ENCODE measurements at places on chromosomes 11 and 22.
A peak's percentile ranks its signal among the peaks of the same experiment; 100 is the strongest.

DNA sequence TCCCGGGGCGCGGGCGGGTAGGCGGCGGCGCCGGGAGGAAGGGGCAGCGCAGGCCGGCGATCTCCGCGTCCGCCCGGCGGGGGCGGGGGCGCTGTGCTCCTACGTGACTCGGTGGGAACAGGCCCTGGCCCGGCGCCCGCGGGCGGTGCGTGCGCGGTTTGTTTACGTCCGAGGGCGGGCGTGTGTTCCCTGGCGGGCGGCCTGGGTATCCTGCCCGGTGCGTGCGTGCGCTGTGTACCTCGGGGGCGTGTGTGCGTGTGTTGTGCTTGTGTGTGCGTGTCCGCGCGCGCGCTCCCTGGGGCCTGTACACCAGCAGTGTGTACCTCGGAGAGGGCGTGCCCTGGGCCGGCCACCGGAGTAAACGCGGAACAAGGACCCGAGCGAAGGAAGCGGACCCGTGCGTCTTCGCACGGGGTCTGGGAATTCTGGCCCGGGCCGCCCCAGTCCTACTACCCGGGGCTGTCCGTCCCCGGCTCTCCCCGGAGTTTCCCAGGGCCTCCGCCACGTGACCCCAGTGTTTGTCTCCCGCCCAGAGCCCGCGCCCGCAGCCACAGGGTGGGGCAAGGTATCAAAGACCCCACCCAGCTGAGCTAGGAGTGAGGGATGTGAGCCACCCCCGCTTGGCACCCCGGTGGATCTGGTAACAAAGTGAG is 769 bp downstream of the MAFF start:
- DNase-seq = peak; percentile 49

GRCh38 chr22:27420817-27421361 is 380.7 kb downstream of the MN1 start:
- no peak for DNase-seq

- no peak for DNase-seq
Measured at GRCh38 chr22:49527611-49528419, 299.9 kb downstream of the BRD1 start.

DNA sequence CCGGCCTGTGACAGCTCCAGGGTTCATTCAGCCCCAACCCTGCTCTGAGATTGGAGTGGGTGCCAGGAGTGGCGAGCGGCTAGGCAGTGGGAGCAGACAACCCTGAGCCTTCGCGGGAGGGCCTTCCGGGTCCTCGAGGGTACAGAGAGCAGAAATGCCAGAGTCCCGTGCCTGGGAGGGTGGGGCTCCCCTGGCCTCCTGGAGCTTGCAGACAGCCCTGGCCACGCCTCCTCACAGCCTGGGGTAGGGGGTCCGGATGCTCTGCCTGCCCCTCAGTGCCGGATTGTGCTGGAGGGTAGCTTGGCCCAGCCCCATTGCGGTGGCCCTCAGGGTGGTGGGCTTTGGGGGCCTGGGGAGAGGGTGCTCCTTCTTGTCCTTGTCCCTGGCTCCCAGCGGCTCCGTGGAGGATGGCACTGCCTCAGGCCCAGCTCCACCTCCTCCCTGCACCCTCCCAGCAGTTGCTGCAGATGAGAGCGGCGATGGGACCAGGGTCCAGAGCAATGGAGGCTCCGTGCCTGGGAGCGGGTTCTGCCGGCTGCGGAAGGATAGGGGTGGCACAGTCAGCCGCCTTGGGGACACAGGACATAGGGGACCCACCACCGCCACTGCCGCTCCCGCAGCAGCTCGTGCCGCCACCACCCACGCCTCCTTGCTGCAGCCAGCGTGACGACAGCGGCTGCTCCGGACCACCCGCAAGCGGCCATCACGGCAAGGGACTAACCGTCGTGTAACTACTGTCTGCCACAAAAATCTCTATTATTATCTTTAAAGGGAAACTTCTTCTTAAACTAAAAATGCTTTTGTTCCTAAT is 34.9 kb upstream of the OR10G7 start:
- no peak for DNase-seq

GRCh38 chr11:125257751-125258150 is 93.2 kb downstream of the PKNOX2 start:
- no peak for DNase-seq

- no peak for DNase-seq
Measured at GRCh38 chr11:117600234-117600783, 196.7 kb downstream of the DSCAML1 start.

DNA sequence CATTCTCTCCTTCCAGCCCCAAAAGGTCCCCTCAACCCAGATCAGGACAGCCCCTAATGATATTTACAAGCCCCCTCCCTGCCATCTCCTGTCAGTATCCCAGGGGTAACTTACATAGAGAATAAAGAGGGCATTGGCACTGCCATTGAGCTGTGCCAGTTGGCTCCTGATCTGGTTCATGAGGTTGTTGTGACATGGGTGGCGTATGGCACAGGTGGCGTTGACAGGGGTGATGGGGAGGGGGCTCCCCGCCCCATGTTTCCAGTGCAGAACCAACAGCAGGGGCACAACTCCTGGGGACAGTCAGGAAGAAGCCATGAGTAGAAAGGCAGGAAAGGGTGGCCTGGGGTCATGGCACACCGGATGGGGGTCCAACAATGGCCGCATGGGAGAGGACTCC is 1.9 kb downstream of the LIF start:
- DNase-seq = no peak

- no peak for DNase-seq
Measured at GRCh38 chr11:128179512-128179911, 407.8 kb downstream of the ETS1 start.

DNA sequence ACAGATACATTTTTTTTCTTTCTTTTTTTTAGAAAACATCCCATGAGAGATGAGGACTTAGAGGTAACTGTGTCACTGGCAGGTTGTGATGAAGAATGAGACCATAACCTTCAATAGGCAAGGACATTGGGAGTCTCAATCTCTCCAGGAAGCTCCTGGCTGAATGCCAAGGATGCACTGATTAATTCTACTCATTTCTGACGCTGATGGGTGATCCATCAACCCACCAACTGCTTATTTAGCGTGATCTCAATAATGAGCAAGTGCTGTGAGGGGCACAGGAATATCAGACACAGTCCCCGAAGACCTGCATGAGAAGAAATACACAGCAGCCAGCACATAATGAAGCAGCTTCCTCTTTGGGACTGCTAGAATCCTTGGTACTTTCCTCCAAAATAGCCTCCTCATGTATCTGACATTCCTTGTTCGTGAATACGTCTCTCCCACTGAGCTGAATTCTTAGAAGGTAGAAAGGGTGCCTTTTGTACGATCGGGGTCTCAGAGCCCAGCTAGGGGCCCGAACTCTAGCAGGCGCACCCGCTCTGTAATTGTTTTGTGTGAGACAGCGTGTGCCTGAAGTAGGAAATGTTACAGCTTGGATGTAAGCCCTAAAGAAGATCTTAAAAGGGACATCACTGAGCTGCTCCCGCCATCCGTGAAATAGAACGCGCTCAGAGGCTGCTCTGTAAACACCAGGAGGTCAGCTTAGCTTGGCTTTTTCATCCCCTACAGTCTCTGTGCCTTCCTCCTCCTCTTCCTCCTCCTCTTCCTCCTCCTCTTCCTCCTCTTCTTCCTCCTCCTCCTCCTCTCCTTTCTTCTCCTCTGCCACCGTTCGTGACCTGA is 7.2 kb downstream of the CLMP start:
- no peak for DNase-seq

- DNase-seq = no peak
Measured at GRCh38 chr11:86473991-86474833, 99.5 kb downstream of the CCDC81 start.

- DNase-seq = no peak
Measured at GRCh38 chr11:6616596-6617250, 2.5 kb downstream of the TPP1 start.

DNA sequence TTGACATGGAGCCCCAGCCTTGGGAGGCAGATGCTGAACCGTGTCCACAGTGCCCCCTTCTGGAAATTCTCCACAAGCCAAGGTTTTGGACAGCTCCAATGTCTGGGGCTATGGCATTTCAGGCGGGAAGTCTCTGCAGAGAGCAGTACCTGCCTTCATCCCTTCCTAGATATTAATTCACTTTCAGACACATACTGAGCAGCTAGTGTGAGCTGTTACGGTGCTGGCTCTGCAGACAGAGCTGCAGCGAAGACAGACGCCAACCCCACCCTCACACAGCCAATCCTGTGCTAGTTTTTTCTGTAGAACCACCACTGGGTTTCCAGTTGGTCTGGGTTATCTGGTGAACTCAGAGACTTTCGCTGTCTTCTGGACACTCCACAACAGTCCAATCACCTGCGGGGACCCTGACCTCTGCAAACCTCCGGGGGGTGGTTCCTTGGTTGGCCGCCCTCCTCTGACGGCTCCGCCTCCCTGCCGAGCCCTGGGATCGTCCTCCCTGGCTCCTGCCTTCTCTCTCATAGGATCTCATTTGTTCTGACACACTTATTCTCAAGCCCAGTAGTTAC is 9.1 kb downstream of the LMF2 start:
- DNase-seq = peak; percentile 39

GRCh38 chr11:18723991-18724390 is 2.0 kb downstream of the IGSF22 start:
- DNase-seq = no peak

- DNase-seq = no peak
Measured at GRCh38 chr11:15692739-15693138, 578.0 kb downstream of the INSC start.

- no peak for DNase-seq
Measured at GRCh38 chr11:60750911-60751310, 5.8 kb upstream of the MS4A15 start.

GRCh38 chr11:68202165-68202564 is 10.9 kb downstream of the KMT5B start:
- DNase-seq = no peak

GRCh38 chr22:46561435-46561905 is 24.1 kb upstream of the CELSR1 start:
- no peak for DNase-seq

DNA sequence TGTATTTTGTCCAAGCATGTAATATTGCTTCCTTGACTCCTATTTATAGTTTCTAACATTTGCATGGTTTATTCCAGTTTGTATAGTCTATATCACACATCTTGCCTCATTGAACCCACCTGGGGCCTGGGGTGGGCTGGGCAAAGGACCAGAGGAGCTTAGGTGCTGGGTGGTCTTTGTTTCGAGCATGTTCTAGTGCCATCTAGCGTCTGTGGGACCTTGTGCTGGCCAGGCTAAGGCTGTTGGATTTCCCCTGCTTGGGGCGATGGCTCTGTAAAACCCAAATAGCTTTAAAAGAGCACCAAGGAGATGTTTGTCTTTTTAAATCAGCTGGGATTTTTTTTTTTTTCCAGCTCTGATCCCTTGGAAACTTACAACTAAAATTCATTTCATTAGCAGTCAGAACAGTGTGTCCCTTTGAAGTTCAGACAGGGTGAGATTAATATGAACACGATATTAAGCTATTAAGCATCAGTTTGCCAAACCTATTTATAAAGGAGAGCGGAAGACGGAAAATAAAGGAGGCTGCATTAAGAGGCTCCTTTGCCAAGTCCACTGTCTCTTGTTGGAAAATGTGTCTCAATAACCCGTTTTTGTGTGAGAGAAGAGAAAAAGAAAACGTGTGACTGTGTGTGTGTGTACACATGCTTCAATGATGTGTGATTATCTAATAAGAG is 157.4 kb downstream of the COMMD9 start:
- no peak for DNase-seq

GRCh38 chr22:25623851-25624250 is 59.4 kb downstream of the GRK3 start:
- DNase-seq = no peak

GRCh38 chr11:93577286-93577685 is 34.1 kb upstream of the SMCO4 start:
- no peak for DNase-seq

GRCh38 chr11:28323621-28324020 is 215.4 kb downstream of the METTL15 start:
- DNase-seq = no peak

GRCh38 chr22:39215426-39216142 is 29.2 kb downstream of the PDGFB start:
- no peak for DNase-seq
